Hematopoietic multipotent progenitor cell treated with erythropoietin and hydrocortisone succinate and interleukin-3 and kit ligand, for 8 days (in vitro differentiated cells): ENCODE measurements at places on chromosomes 11 and 22.

- no peak for DNase-seq
These were observed 49.6 kb upstream of the MPEG1 start for GRCh38 chr11:59262177-59262818.

DNA sequence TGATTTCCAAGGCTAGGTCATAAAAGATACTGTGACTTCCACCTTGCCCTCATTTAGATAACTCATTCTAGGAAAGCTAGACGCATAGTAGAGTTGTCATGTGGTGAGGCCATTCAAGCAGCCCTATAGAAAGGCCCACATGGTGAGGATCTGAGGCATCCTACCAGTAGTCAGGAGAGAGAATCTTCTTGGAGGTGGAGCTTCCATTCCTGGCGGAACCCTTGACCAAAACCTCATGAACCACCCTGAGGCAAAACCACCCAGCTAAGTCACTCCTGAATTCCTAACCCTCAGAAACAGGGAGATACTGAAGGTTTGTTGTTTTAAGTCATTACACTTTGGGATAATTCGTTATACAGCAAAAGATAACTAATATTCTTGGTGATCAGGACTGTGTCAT is 2.9 kb upstream of the HDHD5 start:
- DNase-seq: no peak

- no peak for DNase-seq
These were observed 4.7 kb upstream of the TRIM29 start for GRCh38 chr11:120142441-120143100.

- no peak for DNase-seq
These were observed 66.2 kb upstream of the SEZ6L start for GRCh38 chr22:26103023-26103422.

DNA sequence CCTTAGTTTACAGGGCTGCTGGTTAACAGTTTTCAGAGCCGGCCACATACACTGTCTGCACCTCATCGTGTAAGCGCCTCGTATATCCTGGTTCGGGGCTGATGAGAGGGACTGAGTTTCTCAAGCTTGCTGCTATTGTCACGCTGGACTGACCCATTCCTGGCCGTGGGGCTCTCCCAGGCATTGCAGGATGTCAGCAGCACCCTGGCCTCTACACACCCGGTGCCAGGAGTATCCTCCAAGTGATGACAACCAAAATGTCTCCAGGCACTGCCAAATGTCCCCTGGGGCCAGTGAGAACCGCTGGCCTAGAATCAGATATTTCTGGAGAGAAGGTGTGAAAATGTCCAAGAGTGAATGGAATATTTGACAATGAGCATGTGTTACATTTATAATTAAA is 82.8 kb downstream of the ST3GAL4 start:
- DNase-seq: no peak

- no peak for DNase-seq
These were observed 67.8 kb upstream of the CHST1 start for GRCh38 chr11:45733176-45733575.

DNA sequence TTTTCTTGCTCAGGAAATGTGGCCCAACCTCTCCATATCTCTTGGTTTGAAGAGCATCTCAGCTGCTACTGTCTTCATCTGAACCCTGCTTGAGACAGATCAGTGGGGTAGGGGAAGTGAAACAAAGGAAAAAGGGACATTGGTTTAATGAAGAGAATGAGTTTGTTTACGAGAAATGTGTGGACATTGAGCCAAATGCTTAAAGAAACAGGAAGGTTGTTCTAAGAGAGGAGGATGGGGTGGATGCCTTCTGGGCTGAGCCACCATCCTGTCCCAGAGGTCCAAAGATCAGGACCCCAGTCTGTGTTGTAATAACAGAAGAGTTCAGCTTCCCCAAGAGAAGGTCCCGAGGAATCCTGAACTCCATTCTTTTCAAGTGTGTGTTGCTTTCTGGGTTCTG is 369.7 kb downstream of the INSC start:
- no peak for DNase-seq

GRCh38 chr22:35795476-35795875 is 77.8 kb downstream of the APOL5 start:
- DNase-seq: no peak

DNA sequence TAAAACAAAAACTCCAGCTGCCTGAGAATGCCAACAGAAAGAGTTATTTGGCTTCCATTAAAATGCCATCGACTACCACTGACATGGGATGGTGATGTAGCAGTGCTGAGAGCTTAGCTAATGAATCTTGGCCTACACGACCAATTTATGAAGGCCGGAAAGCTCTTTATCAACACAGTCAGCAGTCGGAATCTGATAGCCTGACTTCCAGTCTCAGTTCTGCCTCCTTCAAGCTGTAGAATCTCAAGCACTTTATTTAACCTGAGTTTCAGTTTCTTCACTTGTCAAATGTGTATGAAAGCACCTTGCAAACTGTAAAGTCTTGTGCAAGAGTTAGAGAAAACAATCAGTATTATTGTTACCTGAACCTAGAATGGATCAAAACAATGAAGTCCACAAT is 335.7 kb upstream of the NARS2 start:
- DNase-seq: no peak

DNA sequence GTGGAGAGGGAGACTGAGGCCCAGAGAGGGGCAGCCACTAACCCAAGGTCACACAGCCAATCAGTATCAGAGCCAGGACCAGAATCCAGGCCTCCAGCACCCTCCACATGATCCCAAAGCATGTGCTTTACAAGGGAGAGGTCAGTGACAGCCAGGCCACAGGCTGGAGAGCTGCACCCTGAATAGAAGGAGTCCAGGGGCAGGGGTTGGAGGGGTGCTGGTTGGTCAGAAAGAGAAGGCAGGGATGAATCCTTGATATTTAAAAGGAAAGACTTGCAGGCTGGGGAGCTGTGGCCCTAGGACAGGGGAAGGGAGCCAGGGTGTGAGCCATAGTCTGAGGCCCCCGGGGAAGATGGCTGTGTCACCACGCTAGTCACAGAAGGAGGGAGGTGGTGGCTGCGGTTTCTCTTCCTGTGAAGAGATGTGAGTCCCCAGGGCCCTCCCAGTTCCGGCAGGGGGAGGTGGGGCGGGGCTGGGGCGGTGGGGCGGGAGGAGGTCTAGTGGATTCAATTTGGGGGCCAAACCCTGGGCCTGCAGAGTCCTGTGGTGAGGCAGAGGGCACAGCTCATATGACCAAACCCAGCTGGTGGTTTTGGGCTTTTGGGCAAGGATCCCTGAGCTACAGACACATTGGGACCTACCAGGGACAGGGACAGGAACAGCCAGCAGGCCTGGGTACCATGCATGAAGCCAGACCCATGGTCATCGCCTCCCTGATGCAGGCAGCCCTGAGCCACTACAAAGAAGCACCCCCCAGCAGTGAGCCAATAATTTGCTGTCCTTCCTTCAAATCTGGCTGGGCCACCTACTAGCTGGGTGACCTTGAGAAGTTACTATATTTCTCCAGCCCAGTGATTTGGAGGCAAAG is 14.0 kb downstream of the RAC2 start:
- DNase-seq: peak; percentile 87

- DNase-seq: no peak
These were observed at the start of gene PRODH for GRCh38 chr22:18935889-18936529. Gene PRODH, minus strand, starts transcription at chr22:18936293. Its CDS starts 6 bp downstream, at chr22:18936287.

DNA sequence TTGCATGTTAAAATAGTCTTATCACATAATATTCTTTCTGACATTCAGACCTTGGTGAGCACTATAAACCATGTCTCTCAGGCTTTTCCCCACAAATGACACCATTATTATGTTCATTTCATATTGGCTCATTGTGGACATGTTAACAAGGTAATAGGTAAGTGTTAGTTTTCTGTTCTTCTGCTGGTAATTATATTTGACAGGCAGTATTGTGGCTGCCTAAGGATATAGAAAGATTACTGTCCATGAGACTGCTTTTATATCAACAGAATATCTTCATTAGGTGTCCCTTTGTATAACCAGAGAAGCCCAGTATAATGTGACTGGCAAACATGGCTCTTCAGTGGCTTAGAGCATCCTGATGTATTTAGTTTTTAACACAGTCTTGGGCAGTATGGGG is 590.7 kb downstream of the NELL1 start:
- DNase-seq: no peak

DNA sequence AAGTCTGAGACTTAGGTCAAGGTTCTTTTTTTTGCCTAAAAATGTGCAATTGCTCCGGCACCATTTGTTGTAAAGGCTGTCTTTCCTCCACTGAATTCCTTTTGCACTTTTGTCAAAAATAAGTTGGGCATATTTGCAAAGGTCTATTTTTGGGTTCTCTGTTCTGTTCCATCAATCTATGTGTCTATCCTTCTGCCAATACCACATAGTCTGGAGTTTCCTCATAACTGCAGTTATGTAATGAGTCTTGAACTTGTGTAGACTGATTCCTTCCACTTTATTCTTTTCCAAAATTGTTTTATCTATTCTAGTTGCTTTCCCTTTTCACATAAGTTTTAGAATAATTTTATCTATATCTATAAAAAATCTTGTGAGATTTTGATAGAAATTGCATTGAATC is 6.7 kb downstream of the KCNJ5 start:
- no peak for DNase-seq

GRCh38 chr22:48177631-48178030 is 1415.2 kb downstream of the TBC1D22A start:
- DNase-seq: no peak

- no peak for DNase-seq
These were observed 17.2 kb upstream of the SYT13 start for GRCh38 chr11:45303316-45303715.

DNA sequence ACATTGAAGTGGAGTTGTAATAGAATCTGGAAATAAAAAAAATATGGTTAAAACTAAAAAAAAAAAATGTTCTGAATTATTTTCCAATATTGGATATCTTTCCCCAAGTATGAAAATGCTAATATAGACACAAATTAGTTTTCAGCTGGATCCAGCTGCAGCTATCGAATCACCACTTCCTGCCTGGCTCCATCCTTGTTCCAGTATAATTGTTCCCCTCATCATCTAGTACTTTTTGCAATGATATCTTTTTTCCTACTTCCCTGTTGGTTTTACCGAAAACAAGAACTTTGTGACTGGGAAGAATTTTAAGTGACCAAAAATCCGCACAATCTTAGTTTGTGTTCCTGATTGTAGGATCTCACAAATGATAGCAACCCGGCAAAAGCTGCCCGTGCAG is 9.4 kb downstream of the OR4D9 start:
- no peak for DNase-seq

DNA sequence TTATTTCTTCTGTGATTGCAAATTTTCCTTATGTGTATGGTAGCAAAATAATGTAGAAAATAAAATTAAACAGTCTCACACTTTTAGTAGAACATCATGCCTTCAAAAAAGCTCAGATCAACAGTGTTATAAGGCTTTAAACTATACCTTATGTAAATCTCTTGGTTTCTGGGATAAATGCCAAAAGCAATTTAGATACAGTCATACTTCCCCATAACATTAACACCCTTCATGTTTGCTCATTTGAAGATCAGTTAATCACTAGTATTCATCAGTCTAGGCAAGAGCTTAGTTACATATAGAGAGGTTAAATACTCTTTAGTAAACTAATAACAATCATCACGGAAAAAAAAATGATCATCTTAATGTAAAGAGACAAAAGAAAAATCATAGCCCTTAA is 421.8 kb upstream of the ANO3 start:
- DNase-seq: no peak

DNA sequence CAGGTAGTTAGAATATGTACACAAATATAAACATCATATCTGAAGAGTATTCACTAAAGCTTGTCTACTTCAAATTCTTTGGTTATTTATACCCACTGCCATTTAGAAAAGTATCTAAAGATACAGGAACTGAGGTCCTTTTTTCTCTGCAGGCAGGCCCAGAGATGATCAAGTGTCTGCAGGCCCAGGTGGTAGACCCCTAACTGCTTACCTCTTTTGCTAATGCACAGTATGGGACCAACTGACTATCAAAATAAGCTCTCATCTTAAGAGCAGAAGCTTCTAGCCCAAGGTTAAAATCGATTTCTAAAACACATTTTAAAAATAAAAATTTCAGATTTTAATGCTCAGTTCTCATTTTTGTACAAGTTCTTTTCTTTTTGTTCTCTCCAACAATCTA is 81.5 kb downstream of the APOL5 start:
- DNase-seq: no peak

GRCh38 chr11:66723693-66724092 is 5.3 kb downstream of the SPTBN2 start:
- no peak for DNase-seq

DNA sequence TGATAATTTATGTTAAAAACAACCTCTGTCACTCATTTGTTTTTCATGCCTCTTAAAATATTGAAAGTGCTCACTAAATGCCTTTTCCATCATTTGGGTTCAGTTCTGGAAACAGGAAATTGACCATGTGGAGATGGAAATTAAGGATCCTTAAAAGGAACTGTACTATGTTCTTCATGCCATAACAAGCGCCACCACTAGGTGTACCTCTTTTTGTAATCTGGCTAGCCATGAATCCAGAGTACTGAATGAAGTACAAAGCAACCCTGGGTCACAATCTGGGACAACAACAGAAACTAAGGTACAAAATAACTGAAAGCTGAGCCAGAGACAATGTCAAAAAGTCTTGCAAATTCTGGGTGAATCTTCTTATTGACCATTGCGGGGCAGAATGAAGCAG is 559.1 kb downstream of the FAM181B start:
- no peak for DNase-seq

GRCh38 chr11:105903113-105903512 is 118.9 kb downstream of the MSANTD4 start:
- DNase-seq: no peak

DNA sequence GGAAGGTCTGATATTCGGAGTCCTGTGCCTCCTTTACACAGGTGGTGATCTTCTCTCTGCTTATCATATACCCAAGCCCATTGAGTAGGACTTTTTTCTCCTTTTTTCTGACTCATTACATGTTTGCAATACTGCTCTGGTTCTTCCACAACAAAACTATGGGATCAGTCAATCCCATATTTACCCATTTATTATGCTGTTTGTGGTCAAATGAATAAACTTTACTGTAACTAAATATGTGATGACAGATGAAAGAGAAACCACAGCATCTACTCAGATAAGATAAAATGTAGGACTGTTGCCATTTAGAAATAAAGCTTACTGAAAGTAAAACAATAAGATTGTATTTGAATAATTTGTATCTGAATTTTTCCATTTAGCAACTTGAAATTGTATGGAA is 958.7 kb upstream of the FAT3 start:
- DNase-seq: no peak

- DNase-seq: no peak
These were observed 23.8 kb upstream of the OAF start for GRCh38 chr11:120186774-120187591.

- DNase-seq: no peak
These were observed 105.3 kb upstream of the E2F8 start for GRCh38 chr11:19345848-19346681.

- no peak for DNase-seq
These were observed 28.5 kb downstream of the ZNF280B start for GRCh38 chr22:22479999-22480532.

DNA sequence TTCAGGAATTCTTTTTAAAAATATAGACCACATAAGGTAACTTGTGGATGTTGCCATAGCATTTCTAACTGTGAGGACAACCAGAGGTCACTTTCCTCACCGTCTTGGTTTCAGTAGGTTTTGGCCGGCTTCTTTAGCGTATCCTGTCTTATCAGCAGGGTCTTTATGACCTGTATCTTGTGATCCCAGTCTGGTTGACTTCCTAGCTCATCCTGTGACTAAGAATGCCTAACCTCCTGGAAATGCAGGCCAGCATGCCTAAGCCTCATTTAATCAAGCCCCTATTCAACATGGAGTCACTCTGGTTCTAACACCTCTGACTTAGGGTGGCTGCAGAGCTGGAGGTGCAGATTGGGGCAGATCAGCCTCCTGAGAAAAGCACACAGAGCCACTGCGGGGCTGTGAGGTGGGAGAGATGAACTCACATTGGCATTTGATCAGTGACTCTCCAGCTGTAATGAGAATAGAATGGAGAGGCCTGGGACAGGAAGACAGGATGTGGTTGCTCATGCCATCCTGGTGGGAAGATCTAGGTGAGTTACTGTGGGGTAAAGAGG is 41.1 kb upstream of the TOP3B start:
- no peak for DNase-seq
